ENCODE measurements at places on chromosomes 12 and 14. TPM values are rescaled to one million over a fixed set of nuclear protein-coding genes. Genes with fewer than 3 reads are reported as not detected.
A peak's percentile ranks its signal among the peaks of the same experiment; 100 is the strongest.

DNA sequence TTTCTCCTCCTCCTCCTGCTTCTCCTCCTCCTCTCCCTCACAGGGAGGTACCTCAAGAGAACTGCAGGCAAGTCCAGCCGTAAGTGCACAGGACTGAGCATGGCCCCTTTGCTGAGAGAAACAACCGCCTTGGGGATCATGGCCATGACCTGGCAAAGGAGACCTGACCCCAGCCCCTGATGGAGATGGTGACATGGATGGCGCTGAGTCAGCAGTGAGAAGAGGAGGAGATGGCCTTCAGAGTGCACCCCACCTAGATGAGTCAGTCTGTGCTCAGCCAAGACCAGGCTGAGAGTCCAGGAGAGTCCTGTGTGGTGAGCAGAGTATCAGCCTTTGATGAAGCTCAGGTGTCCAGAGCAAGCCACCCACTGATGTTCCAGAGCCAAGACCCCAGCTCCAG is 36.4 kb downstream of the MEG3 start:
- no peaks in the 10 kb centered on the region for H3K4me1 ChIP-seq
- DNase-seq = no peak
- no peaks in the 10 kb centered on the region for H3K36me3 ChIP-seq
- H3K27ac ChIP-seq = no peak overlapping the region

- no peak for DNase-seq
- no peaks in the 10 kb centered on the region for H3K36me3 ChIP-seq
- no peaks in the 10 kb centered on the region for H3K4me1 ChIP-seq
These were observed 45.9 kb downstream of the IFNG start for GRCh38 chr12:68113644-68114043.

DNA sequence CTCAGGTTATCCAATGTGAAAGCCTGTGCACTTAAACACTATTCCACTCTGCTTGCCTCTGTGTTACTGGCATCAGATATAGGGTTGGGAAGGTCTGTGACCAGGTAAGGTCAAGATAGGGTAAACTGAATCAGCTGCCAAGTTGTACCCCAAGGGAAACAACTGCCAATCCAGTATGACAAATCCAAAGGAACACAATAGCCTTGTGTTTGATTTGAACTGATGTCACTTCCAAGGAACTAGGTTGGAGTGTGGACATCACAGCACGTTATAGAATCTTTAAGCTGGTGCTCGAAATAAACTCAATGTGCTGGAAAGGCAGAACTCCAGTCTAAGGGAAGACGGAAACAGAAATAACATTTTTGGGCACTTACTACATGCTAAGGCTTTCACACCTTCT is 223.4 kb upstream of the BTG1 start:
- H3K4me1 ChIP-seq = peaks cover 14% of the 10 kb centered on the region
- no peak for DNase-seq
- no peaks in the 10 kb centered on the region for H3K36me3 ChIP-seq
- no peaks in the 10 kb centered on the region for H3K27me3 ChIP-seq

Gene PRB2
- 0.18 TPM for polyA plus RNA-seq

- H3K27me3 ChIP-seq = no peaks in the 10 kb centered on the region
- H3K36me3 ChIP-seq = no peaks in the 10 kb centered on the region
These were observed 19.3 kb downstream of the GXYLT1 start for GRCh38 chr12:42125388-42125767.

DNA sequence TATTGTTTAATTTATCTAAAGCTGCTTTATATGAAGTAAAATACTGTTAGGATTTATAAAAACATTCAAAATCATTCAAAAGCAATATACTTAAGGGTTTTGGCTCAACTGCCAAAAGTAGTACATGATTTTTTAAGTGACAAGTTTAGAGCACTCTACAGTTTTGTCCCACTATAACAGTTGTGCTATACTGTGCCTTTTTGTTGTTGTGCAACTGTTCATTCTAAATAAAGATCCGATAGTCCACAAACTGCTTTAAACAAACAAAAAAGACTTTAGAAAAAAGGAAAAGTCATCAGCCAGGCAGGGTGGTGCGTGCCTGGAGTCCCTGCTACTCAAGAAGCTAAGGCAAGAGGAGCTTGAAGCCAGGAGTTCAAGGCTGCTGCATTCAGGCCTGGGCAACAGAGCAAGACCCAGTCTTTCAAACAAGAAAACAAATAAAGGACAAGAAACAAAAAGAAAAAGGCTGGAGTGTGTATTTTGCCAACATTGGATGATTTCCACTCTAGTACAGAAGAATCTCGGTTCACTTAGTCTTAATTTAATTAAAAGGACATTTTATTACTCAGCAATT is 7.3 kb downstream of the C2CD5 start:
- no peaks in the 10 kb centered on the region for H3K36me3 ChIP-seq
- H3K4me3 ChIP-seq = no peak overlapping the region
- no peaks in the 10 kb centered on the region for H3K27me3 ChIP-seq
- no peaks in the 10 kb centered on the region for H3K4me1 ChIP-seq
- no peak overlapping the region for H3K27ac ChIP-seq
- no peak for DNase-seq

- H3K36me3 ChIP-seq = no peaks in the 10 kb centered on the region
- H3K27ac ChIP-seq = peak overlapping the region; percentile 20
- H3K4me3 ChIP-seq = peak overlapping the region; percentile 18
These were observed 50.7 kb upstream of the MAP1LC3B2 start for GRCh38 chr12:116508145-116509121.

GRCh38 chr12:122003651-122004611 is 17.8 kb upstream of the BCL7A start:
- H3K4me1 ChIP-seq = peaks cover 20% of the 10 kb centered on the region
- no peak overlapping the region for H3K4me3 ChIP-seq
- no peaks in the 10 kb centered on the region for H3K27me3 ChIP-seq
- DNase-seq = no peak
- H3K36me3 ChIP-seq = peaks cover 4% of the 10 kb centered on the region

GRCh38 chr12:80472911-80473500 is 29.0 kb downstream of the PTPRQ start:
- no peak overlapping the region for H3K4me3 ChIP-seq
- H3K27ac ChIP-seq = no peak overlapping the region
- no peak for DNase-seq
- no peaks in the 10 kb centered on the region for H3K36me3 ChIP-seq
- H3K27me3 ChIP-seq = no peaks in the 10 kb centered on the region

DNA sequence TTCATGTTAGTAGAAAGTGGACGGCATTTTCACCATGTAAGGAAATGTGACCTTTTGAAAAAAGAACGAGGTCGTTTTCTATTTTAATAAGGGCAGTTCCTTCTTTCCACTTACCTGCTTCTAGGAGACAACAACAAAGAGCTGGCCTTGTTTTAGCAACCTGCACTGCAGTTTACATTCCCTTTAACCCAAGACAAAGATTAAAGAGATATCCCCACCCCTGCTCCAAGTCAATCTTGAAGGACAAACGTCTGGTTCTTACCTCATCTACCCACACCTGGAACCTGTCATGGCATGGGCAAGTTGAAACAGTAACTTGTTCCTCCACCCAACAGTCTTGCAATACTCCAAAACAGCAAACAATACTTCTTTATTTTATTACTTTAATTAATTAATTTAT is 32.7 kb downstream of the ZCCHC8 start:
- peak overlapping the region; percentile 93 for H3K27ac ChIP-seq
- peaks cover 28% of the 10 kb centered on the region for H3K4me1 ChIP-seq
- no peak overlapping the region for H3K4me3 ChIP-seq
- no peaks in the 10 kb centered on the region for H3K27me3 ChIP-seq

DNA sequence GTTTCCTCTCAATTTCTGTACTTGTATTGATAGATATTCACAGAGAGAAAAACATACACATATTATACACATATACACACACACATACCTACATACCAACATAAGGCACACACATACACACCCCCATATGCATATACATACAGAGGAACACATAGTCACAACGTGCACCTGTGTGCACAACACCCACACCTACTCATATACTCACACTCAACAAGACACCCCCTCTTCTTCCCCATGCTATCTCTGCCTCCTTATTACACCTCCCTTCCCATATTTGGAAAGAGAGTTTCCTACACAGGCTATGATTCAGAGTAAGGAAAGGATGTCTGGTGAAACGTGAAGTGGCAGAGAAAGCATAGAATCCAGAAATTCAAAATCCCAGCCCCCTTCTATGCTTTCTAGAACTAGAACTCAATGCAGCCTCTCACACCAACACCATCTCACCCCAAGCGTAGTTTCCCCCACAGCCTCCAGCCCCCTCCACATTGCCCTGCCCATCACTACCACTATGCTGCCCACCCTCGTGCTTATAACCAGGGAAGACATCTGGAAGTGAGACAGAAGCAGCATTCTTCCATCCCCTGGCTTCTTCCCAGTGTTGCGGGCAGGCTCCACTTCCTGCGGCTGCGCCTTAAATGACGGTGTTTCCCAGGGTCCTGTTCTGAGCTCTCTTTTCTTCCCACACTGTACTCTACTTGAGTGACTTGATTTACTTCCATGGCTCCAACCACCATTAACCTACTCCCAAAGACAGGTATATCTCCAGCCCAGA is 2.4 kb downstream of the RNASE8 start:
- H3K36me3 ChIP-seq = no peaks in the 10 kb centered on the region
- H3K27ac ChIP-seq = no peak overlapping the region

Gene BIN2
- polyA plus RNA-seq = not detected

Gene A2M
- 0.20 TPM for polyA plus RNA-seq

All from keratinocyte (primary cell).